Keratinocyte (primary cell): ENCODE measurements at places on chromosomes 1 and 21. TPM values are rescaled to one million over a fixed set of nuclear protein-coding genes. Genes with fewer than 3 reads are reported as not detected.

DNA sequence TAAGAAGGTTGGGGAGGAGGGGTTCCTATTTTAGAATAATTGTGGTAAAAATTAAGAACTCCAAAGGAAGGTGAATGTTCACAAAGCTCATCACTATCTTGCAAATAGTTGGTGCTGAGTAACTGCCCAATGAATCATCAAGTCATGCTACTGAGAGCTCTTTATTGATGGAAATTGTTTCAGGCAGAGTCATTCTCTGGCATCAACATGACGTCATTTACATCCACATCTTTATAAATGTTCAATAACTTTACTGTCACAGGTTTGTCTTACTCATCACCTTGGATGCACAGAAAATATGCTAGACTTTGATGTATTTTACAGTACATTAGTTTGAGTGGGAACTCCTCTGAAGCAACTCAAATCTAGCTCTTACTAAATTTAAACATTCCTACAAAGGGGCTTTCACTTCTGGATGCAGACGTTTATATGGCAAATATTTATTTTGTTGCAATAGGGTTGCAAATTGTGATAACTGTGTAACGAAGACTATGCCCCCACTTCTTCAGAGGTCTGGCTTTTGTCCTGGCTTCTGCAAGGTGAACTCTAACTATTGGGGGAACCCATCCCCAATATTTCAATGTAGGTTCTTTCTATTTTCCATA lies 273.7 kb upstream of the AJAP1 start:
- DNase-seq: peak; percentile 66

GRCh38 chr1:202235856-202236837 lies 42.5 kb downstream of the LGR6 start:
- peak; percentile 82 for DNase-seq

DNA sequence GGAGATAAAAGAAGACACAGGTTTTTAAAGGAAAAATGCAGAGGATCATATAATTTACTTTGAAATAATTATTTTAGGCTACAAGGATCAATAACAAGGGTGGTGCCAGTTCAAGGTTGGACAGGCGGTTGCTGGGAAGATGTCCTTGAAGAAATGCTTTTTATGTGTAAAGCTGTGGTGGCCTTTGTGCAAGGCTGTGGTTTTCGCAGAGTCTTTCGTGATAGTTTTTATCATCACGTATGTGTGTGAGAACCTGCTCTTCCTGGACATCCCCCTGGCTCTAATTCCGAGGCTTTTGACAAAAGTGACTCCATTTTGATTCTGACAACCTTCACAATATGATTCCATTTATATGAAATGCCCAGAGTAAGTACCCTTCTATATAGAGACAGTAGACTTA lies 85.8 kb upstream of the COG2 start:
- no peak for DNase-seq

Gene LHX8
- polyA plus RNA-seq: not detected in 3 replicates

- DNase-seq: no peak
These were observed 1.7 kb downstream of the NR5A2 start for GRCh38 chr1:200029035-200029821.

Gene FYB2
- not detected in 3 replicates for polyA plus RNA-seq

GRCh38 chr1:96934282-96934681 lies 212.7 kb downstream of the PTBP2 start:
- DNase-seq: no peak

- no peak for DNase-seq
These were observed 35.0 kb downstream of the UCK2 start for GRCh38 chr1:165862448-165862847.

DNA sequence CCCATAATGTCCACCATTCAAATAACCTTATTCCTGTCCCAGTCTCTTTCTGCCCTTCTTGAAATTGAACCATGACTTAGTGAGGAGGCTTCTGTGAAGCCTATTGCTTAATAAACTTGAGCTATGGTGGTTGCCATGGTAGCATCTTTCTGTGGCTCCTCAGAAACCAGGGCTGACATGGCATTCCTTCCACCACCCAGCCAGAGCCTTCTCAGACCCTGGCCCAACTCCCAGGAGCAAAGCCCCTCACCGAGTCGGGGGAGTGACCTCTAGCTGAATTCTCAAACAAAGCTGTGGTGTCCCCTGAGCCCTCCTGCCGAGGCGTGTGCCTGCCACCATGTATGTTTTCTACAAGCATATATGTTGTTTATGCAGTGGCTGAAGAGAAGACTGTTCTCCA lies 259.1 kb downstream of the CACNA1E start:
- DNase-seq: no peak

GRCh38 chr1:244062156-244062725 lies 11.2 kb downstream of the ZBTB18 start:
- DNase-seq: no peak

- no peak for DNase-seq
These were observed 152.6 kb downstream of the ZP4 start for GRCh38 chr1:237737938-237738610.

Gene ICOSLG
- 1.7 to 2.2 TPM (median 1.8 TPM) in 3 replicates for polyA plus RNA-seq

DNA sequence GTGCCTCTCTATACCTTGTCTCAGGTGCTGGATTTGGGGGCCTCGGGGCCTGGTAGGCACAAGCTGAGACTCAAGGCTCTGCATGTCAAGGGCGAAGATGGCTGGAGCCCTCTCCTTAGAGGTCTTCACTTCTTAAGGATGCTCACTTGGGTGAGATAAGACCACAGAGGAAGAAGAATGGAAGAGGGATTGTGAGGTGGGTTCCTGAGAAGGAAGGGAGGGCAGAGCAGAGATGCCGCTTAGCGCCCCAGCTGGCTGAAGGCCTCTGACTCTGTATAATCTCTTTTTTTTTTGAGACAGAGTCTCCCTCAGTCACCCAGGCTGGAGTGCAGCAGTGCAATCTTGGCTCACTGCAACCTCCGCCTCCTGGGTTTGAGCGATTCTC lies 32.2 kb downstream of the SOX13 start:
- no peak for DNase-seq

Gene OR6K3
- polyA plus RNA-seq: not detected in 3 replicates

DNA sequence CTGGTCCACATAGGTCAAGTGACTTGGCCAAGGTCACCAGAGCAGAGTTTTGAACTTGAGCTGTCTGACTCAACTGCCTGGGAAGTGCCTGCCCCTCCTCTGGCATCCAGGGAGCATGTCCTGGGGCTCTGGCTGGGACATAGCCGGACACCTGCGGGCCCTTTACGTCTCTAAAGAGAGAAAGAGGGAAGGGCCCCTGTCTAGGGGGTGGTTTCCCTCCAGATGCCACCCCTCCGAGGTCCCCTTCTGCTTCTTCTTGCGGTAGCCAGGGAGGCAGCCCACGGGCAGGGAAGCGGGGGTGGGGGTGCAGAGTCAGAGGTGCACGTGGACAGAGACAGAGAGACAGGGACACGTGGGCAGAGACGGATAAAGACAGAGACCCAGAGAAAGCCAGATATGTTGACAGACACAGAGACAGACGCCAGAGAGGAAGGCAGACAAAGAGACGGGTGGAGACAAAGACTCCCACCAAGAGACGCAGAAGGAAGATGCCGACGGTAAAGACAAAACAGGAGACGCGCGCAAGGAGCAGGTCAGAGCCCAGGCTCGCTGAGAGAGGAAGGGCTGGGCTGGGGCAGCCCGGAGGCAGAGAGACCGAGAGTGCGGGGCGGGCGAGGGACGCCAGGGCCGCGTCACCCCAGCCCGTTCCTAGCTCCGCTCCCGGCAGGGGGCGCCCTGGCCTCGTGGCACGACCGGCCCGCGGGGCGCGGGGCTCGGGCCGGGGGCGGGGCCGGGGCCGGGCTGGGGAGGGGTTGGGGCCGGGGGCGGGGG lies 458 bp upstream of the ALPL start:
- no peak for DNase-seq

DNA sequence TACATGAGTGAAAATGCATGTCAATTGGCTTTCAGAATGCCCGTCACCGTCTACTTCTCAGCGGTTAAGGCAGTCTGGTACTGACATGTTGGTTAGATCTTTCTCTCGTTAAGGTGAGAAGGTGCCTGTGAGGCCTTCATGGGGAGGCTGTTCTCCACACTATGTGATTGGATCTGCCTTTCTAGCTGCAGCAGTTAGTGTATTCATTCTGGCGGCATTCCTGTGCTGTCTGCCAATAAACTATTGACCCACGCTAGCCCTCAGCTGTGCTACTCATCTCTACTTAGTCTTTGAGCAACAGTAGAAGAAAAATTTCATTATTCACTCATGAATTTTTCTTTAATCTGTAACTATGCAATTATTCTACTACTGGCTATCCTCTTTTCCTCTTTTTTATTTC lies 32.0 kb downstream of the CCSAP start:
- DNase-seq: no peak

DNA sequence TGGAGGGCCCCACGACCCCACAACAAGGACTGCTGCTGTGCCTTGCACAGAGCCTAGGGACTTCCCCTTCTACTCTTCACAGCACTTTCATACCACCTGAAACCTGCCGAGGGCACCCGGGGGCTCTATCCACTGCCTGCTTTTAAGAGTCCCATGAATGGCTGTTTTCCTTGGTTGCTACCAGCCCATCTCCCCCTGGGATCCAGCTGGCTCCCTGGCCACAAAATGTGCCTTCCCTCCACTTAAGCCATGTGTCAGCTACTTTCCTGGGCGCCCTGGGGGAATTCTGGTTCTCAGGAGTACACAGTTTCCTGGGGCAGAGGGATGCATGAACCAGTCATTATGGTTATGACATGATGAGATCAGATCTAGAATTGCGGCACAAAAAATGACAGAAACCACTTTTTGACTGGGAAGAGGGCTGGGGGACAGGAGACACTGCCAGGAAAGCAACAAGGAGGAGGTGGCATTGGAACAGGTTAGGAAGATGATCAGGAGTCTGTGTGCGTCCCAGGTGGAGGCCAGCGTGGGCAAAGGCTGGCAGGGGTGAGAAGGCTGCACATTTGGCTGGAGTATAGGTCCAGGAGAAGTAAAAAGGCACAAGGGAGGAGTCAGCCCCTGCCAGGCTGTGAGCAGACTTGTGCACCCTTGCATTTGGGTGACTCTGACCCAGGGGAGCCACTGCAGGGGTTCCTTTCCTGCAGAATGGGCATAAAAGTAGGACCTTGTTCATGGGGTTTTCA lies 3.2 kb upstream of the TNFRSF8 start:
- DNase-seq: no peak
